Right atrium auricular region (tissue), 2 donors: ENCODE measurements at places on chromosomes 12 and 14. TPM values are rescaled to one million over a fixed set of nuclear protein-coding genes. Genes with fewer than 3 reads are reported as not detected.

DNA sequence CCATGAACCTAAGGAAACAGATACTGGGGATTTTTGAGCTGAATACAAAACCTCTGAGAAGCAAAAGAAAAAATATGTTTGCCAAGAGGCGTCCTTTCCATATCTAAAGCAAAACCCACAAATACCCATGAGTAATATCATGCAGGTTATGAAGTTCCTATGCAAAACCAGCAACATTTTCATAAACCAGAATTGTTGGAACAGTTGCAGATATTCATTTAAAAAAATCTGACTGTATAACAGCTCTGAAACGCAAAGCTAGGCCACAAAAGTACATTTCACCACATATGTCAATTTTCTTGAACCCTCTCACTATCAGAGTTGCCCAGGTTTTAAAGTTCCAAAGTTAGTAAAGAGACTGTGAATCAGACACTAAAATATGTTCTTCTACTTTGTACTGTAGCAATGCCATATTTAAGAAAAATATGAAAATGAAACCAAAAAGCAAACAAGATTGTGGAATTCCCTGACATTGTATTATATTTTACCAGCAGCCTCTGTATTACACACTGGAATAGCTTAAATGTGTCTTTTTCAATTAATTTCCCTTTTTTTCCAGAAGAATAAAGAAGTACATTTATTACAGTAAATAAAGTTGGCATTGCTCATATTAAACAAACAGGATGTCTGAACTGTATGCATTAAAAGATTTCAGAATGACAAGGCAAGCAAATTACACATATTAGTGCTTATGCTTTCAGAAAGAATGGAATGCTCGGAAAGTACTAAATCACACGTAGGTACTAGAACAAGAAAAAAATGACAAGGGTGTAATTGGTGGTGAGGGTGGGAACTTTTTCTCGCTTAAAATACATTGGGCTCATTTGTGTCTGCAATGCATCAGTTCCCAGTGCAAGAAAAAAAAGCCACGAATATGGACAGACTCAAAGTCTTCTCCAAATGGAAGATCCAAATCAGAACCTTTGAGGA lies 33.6 kb upstream of the HIF1A start:
- peaks cover 18% of the 10 kb centered on the region for H3K4me1 ChIP-seq
- DNase-seq: no peak
- H3K27me3 ChIP-seq: no peaks in the 10 kb centered on the region
- no peak overlapping the region for H3K27ac ChIP-seq

KLRG1 gene
- total RNA-seq: 1.7 TPM

GRCh38 chr12:6867413-6868210 lies at the start of gene TPI1:
TPI1 (plus strand) TSS chr12:6867531; CDS start chr12:6867567, 36 bp downstream.
- no peaks in the 10 kb centered on the region for H3K4me1 ChIP-seq
- H3K27me3 ChIP-seq: no peaks in the 10 kb centered on the region
- peak; percentile 87 for DNase-seq
- H3K36me3 ChIP-seq: peaks cover 38% of the 10 kb centered on the region

ESPL1 gene
- total RNA-seq: 0.12 TPM

GRCh38 chr12:94204499-94205247 lies 56.3 kb downstream of the PLXNC1 start:
- no peaks in the 10 kb centered on the region for H3K27me3 ChIP-seq
- DNase-seq: no peak
- no peak overlapping the region for H3K27ac ChIP-seq
- no peak overlapping the region for H3K4me3 ChIP-seq
- H3K36me3 ChIP-seq: no peaks in the 10 kb centered on the region

DNA sequence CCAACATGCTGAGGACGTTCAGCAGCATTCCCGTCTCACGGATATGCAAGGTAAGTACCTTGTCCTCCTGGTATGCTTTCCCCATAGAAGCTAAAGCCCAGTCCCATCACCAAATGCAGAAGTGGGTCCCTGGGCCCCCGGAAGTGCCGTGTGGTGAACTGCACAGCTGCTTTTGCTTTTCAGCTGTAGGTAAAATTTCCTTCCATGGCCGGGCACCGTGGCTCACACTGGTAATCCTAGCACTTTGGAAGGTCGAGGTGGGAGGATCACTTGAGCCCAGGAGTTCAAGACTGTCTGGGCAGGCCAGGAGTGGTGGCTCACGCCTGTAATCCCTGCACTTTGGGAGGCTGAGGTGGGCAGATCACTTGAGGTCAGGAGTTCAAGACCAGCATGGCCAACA lies 44.1 kb downstream of the HSP90AA1 start:
- no peaks in the 10 kb centered on the region for H3K27me3 ChIP-seq
- H3K36me3 ChIP-seq: peaks cover 83% of the 10 kb centered on the region
- peak overlapping the region; percentile 77 for H3K27ac ChIP-seq
- H3K4me3 ChIP-seq: no peak overlapping the region
- no peak for DNase-seq
- H3K4me1 ChIP-seq: peaks cover 28% of the 10 kb centered on the region

DNA sequence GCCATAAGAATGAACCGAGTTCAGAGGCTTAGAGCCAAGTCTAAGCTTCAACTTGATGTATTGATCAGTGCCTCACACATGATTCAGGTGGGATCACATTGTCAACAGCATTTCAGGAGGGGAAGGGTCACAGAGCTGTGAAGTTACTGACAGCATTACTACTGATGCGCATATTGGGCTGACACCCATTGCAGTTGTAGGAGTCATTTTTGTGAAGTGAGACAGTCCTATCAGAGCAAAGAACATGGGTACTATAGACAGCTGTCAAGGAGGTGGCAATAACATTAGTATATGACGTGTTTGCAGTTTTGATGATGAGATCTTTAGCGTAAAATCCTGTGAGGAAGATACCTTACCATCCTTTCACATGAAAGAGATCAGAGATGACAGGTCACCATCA lies 206.0 kb upstream of the RBM19 start:
- no peaks in the 10 kb centered on the region for H3K27me3 ChIP-seq
- no peak overlapping the region for H3K4me3 ChIP-seq
- no peak for DNase-seq
- H3K36me3 ChIP-seq: no peaks in the 10 kb centered on the region
- H3K27ac ChIP-seq: no peak overlapping the region
- no peaks in the 10 kb centered on the region for H3K4me1 ChIP-seq

GRCh38 chr12:3587402-3588013 lies 96.5 kb downstream of the PRMT8 start:
- DNase-seq: no peak
- H3K4me3 ChIP-seq: no peak overlapping the region
- no peaks in the 10 kb centered on the region for H3K36me3 ChIP-seq
- no peaks in the 10 kb centered on the region for H3K4me1 ChIP-seq
- H3K27ac ChIP-seq: no peak overlapping the region
- H3K27me3 ChIP-seq: no peaks in the 10 kb centered on the region

DNA sequence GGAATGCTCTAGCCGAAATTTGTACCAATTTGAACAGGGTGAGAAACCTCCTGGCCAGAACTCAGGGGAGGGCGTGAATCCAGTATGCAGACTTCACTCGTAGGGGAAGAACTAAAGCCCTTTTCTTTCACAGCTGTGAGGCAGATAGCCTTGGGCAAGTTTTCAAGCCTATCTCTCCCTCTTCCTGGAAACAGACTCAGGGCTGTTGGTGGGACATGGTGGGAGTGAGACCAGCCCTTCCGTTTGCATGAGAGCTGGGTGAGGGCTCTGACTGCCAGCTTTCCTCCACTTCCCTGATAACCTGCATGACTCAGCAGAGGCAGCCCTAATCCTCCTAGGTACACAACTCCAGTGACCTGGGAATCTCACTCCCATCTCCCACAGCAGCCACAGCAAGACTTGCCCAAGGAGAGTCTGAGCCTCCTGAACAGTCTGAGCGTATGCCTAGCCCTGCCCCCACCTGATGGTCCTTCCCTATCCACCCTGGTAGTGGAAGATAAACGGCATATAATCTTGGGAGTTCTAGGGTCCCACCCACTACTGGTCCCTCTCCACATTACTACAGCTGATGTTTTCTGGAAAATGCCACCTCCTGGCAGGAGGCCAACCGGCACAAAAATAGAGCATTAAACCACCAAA lies 170.1 kb upstream of the AMIGO2 start:
- DNase-seq: no peak
- no peaks in the 10 kb centered on the region for H3K4me1 ChIP-seq
- no peak overlapping the region for H3K4me3 ChIP-seq

TAS2R50 gene
- not detected for total RNA-seq

DNA sequence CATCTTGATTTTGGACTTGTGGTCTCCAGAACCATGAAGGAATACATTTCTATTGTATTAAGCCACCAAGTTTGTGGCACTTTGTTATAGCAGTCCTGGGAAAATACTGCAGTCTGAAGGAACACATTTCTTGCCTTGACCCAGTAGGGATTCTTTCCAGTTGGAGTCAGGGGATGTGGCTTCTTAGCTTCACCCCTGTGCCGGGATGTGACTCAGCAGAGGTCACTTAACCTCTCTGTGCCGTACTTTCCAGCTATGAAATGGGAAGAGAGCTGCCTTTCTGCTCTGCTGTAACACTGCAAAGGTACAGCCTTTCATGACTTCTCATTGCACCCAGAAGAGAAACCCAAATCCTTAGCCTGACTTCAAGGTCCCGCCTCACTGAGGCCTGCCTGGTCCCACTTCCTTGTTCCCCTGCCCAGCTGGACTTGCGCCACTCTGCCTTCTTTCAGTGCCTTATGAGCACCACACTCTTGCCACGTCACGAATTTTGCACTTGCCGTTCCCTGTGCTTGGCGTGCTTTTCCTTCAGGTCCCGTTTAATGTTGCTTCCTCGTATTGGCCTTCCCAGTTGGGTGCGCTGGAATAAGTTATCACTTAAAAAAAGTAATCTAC lies 24.2 kb downstream of the CHST11 start:
- no peak overlapping the region for H3K27ac ChIP-seq
- no peaks in the 10 kb centered on the region for H3K36me3 ChIP-seq
- H3K27me3 ChIP-seq: no peaks in the 10 kb centered on the region
- no peak overlapping the region for H3K4me3 ChIP-seq

WIF1 gene
- not detected for total RNA-seq

DNA sequence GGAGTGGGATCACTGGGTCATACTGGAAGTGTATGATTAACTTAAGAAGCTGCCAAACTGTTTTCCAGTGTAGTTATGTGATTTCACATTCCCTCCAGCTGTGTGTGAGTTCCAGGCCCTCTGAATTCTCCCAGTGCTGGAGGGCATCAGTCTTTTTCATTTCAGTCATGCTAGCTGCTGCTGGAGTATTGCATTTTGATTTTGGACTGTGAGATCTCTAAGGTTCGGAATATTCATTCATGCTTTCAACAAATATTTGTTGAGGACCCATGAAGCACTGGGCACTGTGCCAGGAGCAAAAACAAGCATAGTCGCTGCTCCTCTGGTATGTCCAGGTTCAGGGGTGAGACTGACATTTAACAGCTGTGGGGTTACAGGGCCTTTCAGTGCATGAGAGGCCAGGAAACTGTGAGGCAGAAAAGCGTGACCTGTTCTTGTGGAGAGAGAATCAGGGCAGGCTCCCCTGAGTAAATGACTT lies 133.2 kb downstream of the SCARB1 start:
- DNase-seq: no peak
- no peaks in the 10 kb centered on the region for H3K27me3 ChIP-seq
- no peaks in the 10 kb centered on the region for H3K36me3 ChIP-seq
- peaks cover 46% of the 10 kb centered on the region for H3K4me1 ChIP-seq
- no peak overlapping the region for H3K4me3 ChIP-seq

- H3K36me3 ChIP-seq: no peaks in the 10 kb centered on the region
- no peak for DNase-seq
- H3K4me3 ChIP-seq: no peak overlapping the region
- H3K27me3 ChIP-seq: no peaks in the 10 kb centered on the region
- no peaks in the 10 kb centered on the region for H3K4me1 ChIP-seq
Measured at GRCh38 chr14:93725002-93725582, 63.2 kb downstream of the PRIMA1 start.

DNA sequence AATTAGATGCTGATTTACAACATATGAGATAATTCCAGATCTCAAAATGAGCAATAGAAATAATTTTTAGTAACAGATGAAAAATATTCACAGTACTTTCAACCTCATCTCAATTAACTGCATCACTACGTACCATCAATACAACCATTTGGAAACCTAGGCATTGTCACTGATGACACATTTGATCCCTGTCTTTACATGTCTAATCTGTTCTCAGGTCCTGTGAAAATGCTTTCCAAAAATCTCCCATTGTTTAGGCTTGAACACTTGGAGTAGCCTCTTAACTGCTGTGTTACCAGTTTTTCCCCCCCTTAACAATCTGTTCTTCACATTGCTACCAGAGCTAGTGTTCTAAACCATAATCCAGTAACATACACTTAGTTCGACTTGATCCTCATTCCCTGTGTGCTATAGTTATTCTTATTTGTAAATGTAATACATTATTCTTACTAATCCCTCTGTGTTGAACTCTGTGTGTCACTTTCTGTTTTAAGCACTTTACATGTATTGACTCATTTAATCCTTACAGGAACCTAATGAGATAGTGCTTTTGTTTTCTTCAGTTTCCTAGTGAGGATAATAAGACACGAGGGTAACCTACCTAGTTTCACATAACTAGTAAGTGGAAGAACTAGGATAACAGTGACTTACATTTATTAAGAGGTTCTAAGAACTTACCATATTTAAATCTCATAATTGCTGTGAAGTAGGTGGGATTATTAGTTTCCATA lies 41.7 kb downstream of the LARP4 start:
- no peak overlapping the region for H3K4me3 ChIP-seq
- peaks cover 90% of the 10 kb centered on the region for H3K36me3 ChIP-seq
- H3K27me3 ChIP-seq: no peaks in the 10 kb centered on the region
- no peak overlapping the region for H3K27ac ChIP-seq

- no peaks in the 10 kb centered on the region for H3K27me3 ChIP-seq
- peaks cover 87% of the 10 kb centered on the region for H3K4me1 ChIP-seq
- H3K4me3 ChIP-seq: no peak overlapping the region
- H3K36me3 ChIP-seq: no peaks in the 10 kb centered on the region
- peak overlapping the region; percentile 78 for H3K27ac ChIP-seq
- DNase-seq: no peak
Measured at GRCh38 chr14:105326891-105327694, 12.5 kb downstream of the PACS2 start.

- H3K27ac ChIP-seq: no peak overlapping the region
- no peak overlapping the region for H3K4me3 ChIP-seq
- H3K4me1 ChIP-seq: no peaks in the 10 kb centered on the region
- no peaks in the 10 kb centered on the region for H3K36me3 ChIP-seq
- H3K27me3 ChIP-seq: no peaks in the 10 kb centered on the region
Measured at GRCh38 chr12:88458327-88458726, 121.9 kb downstream of the KITLG start.

- no peak overlapping the region for H3K27ac ChIP-seq
- no peaks in the 10 kb centered on the region for H3K27me3 ChIP-seq
- H3K4me1 ChIP-seq: no peaks in the 10 kb centered on the region
Measured at GRCh38 chr14:30129807-30130206, 202.2 kb upstream of the PRKD1 start.

GRCh38 chr12:33529031-33529430 lies 89.4 kb upstream of the SYT10 start:
- DNase-seq: no peak
- H3K27ac ChIP-seq: no peak overlapping the region
- no peak overlapping the region for H3K4me3 ChIP-seq
- no peaks in the 10 kb centered on the region for H3K4me1 ChIP-seq

GRCh38 chr12:4037747-4038312 lies 164.6 kb upstream of the PARP11 start:
- no peaks in the 10 kb centered on the region for H3K27me3 ChIP-seq
- no peaks in the 10 kb centered on the region for H3K4me1 ChIP-seq
- no peak overlapping the region for H3K27ac ChIP-seq

GLS2 gene
- 1.7 TPM for total RNA-seq

C12orf54 gene
- not detected for total RNA-seq

- no peak for DNase-seq
- no peak overlapping the region for H3K27ac ChIP-seq
- no peaks in the 10 kb centered on the region for H3K27me3 ChIP-seq
- H3K4me1 ChIP-seq: peaks cover 17% of the 10 kb centered on the region
- no peaks in the 10 kb centered on the region for H3K36me3 ChIP-seq
Measured at GRCh38 chr12:132186208-132186856, 42.1 kb downstream of the NOC4L start.

TAS2R43 gene
- total RNA-seq: 0.35 TPM
